ENCODE measurements at places on chromosomes 7 and 10. TPM values are rescaled to one million over a fixed set of nuclear protein-coding genes. Genes with fewer than 3 reads are reported as not detected.

Gene RBM28
- total RNA-seq: 7.0 TPM

GRCh38 chr10:1044146-1044545 is 4.8 kb downstream of the IDI1 start:
- no peak for DNase-seq

GRCh38 chr10:1652151-1652550 is 85.2 kb downstream of the ADARB2 start:
- no peak for DNase-seq

Gene SPDYE6
- total RNA-seq: not detected

- DNase-seq: no peak
Measured at GRCh38 chr10:72264536-72264935, 9.2 kb upstream of the DDIT4 start.
